T-cell (primary cell): ENCODE measurements at places on chromosomes 4 and X.

GRCh38 chr4:150906987-150907633 lies 108.0 kb downstream of the LRBA start:
- no peak for DNase-seq

- no peak for DNase-seq
Measured at GRCh38 chr4:14888790-14889572, 113.3 kb upstream of the CPEB2 start.

GRCh38 chr4:145436796-145437195 lies 44.9 kb upstream of the SMAD1 start:
- no peak for DNase-seq

GRCh38 chr4:121551881-121552280 lies 144.9 kb downstream of the ANXA5 start:
- DNase-seq, result no peak

- no peak for DNase-seq
Measured at GRCh38 chrX:16484338-16484737, 165.6 kb upstream of the S100G start.

- no peak for DNase-seq
Measured at GRCh38 chrX:76555816-76556215, 128.3 kb downstream of the MAGEE1 start.

GRCh38 chrX:85569686-85570085 lies 190.2 kb upstream of the POF1B start:
- DNase-seq, result no peak

GRCh38 chr4:26721685-26722084 lies 137.8 kb downstream of the TBC1D19 start:
- DNase-seq, result no peak

GRCh38 chr4:86472377-86473019 lies 112.6 kb upstream of the MAPK10 start:
- DNase-seq, result no peak

- no peak for DNase-seq
Measured at GRCh38 chr4:898123-898522, 34.0 kb downstream of the GAK start.

DNA sequence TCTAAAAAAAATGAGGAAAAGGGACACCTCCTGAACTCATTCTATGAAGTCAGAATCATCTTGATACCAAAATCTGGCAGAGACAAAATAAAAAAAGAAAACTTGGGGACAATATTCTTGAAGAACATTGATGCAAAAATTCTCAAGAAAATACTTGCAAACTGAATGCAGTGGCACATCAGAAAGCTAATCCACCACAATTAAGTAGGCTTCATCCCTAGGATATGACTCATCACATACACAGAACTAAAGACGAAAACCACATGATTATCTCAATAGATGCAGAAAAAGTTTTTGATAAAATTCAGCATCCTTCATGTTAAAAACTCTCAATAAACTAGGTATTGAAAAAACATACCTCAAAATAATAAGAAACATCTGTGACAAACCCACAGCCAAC lies 98.3 kb downstream of the FAM47B start:
- no peak for DNase-seq

GRCh38 chrX:1094566-1095333 lies 117.7 kb downstream of the CRLF2 start:
- no peak for DNase-seq

GRCh38 chrX:47863187-47863586 lies 26.5 kb downstream of the ZNF81 start:
- DNase-seq, result no peak

GRCh38 chr4:84503495-84504437 lies 4.7 kb upstream of the NKX6-1 start:
- no peak for DNase-seq

DNA sequence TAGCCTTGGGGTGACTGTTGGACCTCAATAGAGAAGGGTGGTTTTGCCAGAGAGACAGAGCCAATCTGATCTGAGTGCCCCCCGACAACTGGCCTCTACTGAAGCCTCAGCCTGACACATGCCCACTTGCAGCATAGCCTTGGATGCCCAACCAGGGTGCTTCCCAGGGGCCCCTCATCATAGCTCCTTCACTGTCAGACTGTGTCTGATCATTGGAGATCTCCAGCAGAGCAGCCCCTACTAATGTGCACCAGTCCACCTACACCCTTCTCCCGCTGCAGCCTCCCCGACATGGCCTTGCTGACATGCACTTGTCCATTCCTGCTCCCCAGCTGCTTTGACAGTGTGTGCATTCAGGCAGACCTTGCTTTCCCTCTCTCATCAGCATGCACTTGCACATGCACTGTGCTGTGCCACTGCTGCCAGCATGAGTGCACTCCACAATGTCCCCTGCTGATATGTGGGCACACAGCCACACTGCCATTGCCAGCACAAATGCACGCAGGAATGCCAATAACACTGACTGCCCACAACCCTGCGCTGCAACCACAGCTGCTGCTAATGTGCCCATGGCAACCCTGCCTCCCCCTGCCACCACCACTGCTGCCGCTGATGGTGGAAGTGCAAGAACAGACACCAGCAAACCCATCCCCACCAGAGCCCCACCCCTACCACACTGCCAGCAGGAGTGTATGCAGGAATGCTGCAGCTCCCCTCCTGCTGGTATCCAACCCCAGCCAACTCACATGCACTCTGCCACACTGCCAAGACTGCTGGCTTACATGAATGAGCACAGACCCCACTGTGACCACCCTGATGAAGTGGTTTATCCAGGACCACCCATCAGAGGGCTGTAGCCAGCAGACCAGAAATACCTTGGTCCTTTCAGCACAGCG lies 68.1 kb upstream of the ZMAT1 start:
- no peak for DNase-seq

- DNase-seq, result no peak
Measured at GRCh38 chr4:75142850-75143249, 209.9 kb downstream of the PARM1 start.

GRCh38 chrX:15321447-15321846 lies 6.0 kb upstream of the ASB11 start:
- DNase-seq, result no peak

GRCh38 chrX:136453771-136454170 lies 34.0 kb upstream of the BRS3 start:
- no peak for DNase-seq

DNA sequence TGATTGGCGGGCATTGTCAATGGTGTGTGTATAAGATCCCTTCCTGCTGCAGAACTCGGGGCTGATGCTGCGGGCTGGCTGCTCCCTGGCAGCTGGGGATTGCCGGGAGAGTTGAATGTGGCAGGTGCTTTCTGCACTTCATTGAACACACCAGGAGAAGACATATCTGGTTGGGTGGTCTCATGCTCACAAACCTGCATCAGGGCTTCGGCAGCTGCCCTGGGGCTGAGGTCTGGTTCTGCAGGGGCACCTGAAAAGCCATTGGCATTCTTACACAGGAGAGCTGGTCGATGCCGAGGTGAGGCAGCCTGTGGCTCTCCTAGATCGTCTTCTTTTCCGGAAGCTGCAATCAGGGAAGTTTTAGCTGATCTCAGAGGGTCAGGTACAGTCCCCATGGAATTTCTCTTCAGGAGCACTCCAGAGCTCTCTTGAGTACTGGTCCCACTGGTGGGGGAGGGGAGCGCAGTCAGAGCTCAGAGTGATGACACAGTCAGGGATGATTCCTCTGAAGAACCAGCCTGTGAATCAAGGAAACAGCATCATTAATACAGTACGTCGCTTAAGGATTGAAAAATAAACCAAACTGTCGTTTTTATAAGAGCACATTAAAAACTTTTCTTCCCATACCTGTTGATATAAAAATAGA lies 57.8 kb downstream of the GPRIN3 start:
- DNase-seq, result no peak

DNA sequence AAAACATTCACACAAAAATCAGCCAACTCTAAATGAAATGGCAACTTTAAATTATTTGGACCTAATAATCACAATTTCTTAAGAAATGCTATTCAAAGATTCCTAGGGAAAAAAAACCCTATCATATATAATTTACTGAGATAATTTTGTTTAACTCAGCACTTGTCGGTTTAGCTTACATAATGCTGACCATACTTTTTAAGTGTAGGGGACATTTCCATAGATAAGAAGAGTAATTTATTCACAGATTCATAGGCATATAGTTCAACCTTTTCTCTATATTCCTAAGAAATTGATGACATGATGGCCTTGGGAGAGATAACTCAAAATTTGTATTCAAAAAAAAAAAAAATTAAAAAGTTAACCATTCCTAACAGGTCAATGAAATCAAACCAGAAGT lies 260.8 kb upstream of the PGRMC2 start:
- no peak for DNase-seq

- no peak for DNase-seq
Measured at GRCh38 chr4:87834401-87834800, 1.6 kb downstream of the MEPE start.

DNA sequence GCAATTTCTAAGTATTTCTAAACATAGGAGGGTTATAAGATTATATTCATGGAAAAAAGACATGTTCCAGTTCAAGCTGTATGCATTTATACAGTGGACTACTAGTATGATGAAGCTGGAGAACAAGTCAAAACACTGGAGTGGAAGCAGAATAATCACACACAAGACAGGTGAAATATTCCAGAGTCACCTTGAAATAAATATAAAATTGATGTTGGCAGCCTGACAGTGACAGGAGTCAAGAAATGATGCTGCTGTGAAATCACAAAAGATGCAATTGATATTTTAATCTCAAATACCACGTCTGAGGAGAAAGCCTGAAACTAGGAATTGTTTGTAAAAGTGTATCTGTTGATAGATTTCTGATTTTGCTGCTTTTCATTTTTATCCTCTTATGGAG lies 667.3 kb downstream of the IL1RAPL1 start:
- no peak for DNase-seq

DNA sequence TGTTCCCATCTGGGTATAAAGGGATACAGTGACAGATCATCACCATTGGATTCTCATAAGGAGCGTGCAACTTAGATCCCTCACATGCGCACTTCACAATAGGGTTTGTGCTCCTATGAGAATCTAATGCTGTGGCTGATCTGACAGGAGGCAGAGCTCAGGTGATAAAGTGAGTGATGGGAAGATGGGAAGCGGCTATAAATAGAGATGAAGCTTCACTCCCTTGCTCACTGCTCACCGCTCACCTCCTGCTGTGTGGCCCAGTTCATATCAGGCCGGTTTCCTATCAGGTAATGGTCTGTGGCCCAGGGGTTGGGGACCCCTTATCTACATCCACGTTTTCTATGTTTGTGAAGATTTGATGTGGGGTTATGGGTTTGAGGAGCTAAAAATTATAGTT lies 43.7 kb downstream of the FAT4 start:
- DNase-seq, result no peak

GRCh38 chrX:153455571-153455970 lies 9.7 kb upstream of the TREX2 start:
- DNase-seq, result no peak

GRCh38 chr4:124146068-124146467 lies 566.5 kb downstream of the ANKRD50 start:
- no peak for DNase-seq

GRCh38 chr4:186820391-186820891 lies 96.8 kb upstream of the FAT1 start:
- DNase-seq, result no peak

GRCh38 chr4:60223208-60223923 lies 976.8 kb upstream of the ADGRL3 start:
- no peak for DNase-seq

GRCh38 chr4:34194585-34194984 lies 2049.7 kb downstream of the ARAP2 start:
- DNase-seq, result no peak

- no peak for DNase-seq
Measured at GRCh38 chrX:65925592-65925991, 114.3 kb downstream of the VSIG4 start.

DNA sequence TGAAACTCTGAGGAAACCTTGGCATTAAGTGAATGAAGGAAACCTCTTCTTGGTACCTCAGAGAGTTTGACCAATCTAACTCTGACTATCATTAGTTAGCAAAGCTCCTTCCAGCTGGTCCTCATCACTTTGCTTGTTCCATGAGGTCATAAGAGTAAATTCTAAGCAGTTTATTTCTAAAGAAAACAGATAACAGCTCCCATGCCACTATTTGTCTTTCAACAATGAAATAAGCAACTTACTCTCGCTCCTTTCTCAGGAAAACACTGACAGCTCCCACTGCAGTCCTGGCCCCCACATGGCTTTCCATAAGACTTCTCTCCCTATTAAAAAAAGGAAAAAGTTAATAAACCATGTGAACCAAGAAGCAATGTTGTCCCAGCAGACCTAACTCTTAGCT lies 127.7 kb downstream of the COL4A6 start:
- no peak for DNase-seq

DNA sequence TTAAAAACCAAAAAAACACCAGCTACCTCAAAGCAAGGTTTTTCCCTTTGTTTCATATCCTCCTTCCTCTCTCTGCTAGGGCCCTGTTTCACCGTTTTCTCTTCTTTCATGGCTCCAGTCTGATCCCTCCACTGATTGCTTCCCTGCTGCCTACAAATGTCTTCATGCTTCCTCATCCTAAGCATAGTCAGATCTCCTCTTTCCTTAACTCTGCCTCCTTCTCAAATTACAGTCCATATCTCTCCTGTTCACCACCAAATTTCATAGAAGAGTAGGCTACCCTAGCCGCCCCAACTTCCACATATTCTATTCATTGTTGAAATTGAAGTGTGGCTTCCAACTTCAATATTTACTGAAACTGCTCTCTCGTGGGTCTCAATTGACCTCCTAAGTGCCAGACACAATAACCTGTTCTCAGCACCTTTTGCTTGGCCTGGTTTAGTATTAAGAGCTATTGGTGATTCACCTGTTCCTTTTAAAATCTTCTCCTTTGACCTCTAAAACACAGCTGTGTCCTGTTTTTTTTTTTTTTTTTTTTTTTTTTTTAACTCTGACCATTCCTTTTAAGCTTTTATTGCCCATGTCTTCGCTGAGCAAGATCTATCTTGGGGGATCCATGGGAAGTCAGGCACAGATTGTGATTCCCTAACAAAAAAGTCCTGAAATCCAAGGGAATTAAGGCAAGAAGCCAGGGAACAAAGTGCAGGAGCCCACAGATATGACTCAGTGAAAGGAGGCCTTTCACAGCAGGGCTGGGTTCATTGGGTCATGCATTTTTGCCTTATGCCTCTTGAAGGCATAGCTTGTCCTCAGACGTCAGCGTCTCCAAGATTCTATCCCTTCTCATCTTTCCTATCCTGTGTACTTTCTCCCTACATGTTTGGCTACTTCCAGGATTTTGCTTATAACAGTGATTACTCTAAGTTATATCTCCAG lies 85.4 kb downstream of the RPS3A start:
- DNase-seq, result no peak

DNA sequence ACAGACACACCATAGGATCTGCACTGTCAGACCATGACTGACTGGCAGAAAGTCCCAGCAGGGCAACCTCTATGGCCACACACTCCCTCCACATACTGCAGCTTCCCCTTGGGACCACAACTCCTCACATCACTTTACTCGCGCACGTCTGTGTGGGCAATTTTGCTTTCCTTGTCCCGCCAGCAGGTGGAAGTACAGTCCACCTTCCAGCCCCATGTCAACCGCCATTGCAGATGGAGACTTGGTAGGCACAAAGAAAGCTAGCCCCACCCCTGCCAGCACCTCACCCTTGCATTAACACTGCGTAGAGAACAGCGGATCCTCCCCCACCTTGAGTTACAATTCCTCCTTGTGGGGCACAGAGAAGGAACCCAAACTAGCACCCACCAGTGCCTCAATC lies 74.4 kb upstream of the NAP1L2 start:
- DNase-seq, result no peak
